Choroid plexus epithelial cell (primary cell): ENCODE measurements at places on chromosomes 11 and 22.

DNA sequence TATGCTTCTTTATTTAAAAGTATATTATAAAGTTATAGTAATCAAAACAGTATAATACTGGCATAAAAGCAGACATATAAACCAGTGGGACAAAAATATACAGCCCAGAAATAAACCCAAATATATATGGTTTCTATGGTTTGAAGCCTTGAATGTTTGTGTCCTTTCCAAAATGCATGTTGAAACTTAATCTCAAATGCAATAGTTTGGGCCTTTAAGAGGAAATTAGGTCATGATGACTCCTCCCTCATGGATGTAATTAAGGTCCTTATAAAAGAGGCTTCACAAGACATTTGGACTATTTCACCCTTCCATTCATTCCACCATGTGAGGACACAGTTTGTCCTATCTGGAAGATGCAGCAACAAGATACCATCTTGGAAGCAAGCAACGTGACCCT, at the start of gene MS4A6E:
Gene MS4A6E (plus strand): TSS at position 301 of the 400 bp plus-strand sequence. CDS start 7,641 bp downstream, outside the sequence.
- DNase-seq: no peak

DNA sequence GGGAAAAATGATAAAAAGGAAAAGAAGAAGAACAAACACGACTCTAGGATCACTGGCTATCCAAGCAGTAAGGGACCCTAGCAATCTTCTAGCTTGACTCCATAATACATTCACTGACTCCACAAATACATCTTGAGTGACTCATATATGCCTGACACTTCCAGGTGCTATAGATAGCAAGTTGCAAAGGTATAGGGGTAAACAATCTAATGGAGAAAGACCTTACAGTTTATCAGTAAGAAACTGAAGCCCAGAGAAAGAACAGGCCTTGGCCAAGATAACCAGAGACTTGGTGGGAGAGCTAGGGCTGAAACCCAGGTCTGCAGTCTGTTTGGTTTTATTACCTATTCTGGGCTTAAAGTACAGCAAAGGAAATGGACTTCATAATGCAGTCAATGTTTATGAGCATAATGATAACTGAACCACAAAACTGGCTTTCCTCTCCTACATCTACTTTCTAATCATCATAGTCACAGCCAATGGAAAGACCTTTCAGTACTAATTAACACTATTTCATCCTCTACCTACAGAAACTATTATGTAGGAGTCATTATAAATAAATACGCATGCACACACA, 19.7 kb upstream of the SLC5A1 start:
- DNase-seq: no peak

- DNase-seq: no peak
Observed at GRCh38 chr11:33696411-33696810, 4.2 kb downstream of the C11orf91 start.

DNA sequence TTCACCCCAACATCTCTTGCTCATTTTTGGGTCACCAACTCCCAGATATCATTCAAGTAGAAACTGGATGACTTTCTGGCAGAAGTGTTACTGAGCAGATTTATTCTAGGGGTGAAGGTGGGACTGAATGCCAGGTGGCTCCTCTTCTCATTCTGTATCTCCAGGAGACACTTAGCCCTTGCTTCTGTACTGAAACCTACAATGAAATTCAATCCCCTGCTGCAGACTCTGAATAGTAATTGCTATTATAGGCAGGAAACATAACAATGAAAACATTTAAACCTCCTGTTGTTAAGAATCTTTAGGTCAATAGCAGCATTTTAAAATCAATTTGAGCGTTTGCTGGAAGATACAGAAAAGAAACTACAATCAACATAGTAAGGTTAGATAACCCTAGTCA, 879.4 kb upstream of the TENM4 start:
- no peak for DNase-seq

DNA sequence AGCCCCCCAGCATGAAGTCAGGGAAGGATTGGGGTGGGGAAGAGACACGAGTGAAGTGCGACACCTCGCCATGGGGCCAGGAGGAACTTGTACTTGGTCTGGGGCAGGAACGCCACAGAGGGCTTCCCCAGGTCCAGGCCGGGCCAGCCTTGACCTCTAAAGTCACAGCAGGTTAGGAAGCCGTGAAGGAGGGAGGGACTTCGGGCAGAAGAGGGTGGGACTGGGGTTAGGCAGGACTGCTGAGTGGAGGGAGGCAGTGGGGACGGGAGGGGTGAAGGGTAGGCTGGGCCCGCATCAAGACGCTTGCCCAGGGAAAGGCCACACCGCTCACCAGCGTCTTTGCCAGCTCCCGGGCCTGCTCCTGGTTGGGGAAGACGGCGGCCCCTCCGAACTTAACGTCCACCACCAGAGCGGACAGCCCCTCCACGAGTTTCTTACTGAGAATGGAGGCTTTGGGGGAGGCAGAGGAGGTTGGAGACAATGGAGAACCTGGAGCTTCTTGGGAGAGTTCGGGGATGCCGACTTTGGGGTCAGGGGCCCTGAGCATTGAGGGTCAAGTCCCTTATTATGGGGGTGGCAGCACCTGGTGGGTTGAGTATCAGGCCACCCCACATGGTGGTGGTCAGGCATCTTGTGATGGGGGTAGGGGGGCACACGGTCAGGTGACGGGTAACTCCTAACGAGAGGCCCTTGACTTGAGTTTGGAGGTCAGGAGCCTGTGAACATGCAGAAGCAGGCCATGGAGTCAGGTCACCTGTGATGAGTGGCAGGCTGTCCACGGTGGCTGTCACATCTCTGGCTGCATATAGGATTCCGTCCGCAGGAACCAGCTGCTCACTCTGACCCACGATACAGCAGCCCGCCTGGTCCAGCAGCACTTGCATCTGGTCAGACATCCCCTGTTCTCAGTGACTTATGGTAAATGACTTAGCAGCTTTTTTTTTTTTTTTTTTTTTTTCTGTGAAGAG, 1.7 kb upstream of the SCO2 start:
- DNase-seq: no peak

DNA sequence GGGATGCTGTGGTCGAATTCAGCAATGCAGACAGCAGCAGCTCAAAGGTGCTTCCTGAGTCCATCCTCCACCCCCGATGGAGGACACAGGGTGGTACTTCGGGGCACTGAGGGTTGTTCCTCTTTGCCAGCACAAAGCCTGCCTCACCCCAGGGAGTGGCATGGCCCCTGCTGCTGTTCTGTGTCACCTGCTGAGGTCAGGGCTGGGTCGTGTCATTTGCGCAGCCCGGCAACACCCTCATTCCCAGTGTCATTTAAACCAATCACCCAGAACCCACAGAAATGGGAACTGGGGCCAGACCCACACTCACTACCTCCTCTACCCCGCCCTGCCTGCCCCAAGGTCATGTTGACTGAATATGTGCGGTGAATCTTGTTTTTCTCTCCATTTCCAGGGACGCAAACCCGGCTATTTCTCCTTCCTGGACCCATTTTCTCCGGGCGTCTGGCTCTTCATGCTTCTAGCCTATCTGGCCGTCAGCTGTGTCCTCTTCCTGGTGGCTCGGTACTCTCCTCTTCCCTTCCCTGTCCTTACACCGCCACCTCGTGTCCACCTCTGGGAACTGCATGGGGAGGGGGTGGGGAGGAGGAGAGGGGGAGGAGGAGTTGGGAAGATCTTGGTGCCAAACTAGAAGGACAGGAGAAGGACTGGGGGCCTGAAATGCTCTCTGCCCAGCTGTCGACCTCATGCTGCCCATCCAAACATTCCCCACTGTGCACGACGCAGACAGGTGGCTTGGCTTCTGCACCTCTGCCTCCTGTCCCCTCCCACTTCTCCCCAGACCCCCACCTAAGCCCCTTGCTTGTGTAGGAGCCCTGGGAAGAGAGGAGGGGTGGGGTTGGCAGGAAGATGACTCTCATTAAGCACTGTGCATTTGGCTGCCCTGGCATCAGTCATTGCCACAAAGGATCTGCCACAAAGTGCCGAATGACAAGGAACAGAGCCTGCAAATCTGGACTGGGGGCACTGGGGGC, 71.2 kb upstream of the TBCEL start:
- DNase-seq: peak; percentile 83
